ENCODE measurements at places on chromosomes 6 and 20.

GRCh38 chr20:48669946-48670605 is 157.7 kb downstream of the PREX1 start:
- no peak for DNase-seq

DNA sequence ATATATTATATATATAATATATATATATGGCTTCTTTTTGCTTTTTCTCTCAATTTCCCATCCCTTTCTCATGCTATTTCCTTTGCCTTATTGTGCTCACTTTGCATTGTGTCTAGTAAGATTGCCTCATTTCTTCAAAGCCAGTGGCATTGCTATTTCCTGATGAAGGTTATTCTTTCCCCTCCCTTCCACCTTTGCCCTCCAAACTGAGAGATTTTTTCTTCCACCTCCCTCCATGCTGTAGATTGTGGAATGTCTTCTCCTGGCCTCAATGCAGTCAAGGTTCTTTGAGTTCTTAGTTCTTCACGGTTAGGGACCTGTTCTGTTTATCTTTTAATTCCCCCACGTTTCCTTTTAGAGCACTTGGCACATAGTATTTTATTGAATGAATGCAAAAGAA is 17.2 kb downstream of the SH3BGRL2 start:
- no peak for DNase-seq

DNA sequence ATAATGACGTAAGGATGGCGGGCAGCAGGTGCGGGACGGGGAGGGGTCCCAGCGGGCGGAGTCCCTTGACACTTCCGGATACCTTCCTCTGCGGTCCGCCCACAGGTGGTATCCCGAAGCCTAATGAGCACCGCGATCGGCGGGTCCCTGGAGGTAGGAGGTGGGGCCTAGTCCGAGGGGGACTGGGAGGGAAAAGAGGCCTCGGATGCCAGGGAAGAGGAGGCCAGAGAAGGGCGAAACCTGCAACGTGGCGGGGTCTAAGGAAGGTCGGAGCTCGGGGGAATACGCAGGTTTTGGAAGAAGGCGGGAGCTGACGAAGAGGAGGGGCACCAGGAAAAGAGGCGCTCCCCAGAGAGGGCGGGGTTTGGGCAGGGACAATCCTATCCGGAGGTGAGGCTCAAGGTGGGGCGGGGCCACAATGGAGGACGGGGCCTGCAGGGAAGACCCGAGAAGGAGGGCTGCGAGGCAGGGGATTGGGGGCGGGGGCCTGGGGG is 3.7 kb downstream of the PRSS16 start:
- peak; percentile 68 for DNase-seq

- no peak for DNase-seq
Observed at GRCh38 chr6:3075772-3076113, 7.4 kb downstream of the RIPK1 start.

DNA sequence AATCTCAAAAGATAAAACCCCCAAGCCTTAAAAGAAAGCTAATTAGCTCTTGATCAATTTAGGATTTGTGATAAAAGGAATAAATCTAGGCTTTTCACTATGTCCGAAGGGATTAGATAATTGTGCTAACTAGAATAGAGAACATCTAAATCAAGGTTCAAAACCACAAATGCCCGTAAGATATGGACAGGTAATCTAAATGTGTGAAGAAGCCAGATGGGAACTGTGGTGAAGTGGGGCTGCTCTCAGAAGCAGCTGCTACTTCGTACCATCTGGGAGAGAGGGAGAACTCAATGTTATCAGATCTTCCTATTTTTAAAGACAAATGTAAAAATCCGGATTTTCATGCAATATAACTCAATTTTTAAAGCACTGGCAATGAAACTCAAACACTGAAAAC is 44.2 kb downstream of the NCOA6 start:
- DNase-seq = no peak

DNA sequence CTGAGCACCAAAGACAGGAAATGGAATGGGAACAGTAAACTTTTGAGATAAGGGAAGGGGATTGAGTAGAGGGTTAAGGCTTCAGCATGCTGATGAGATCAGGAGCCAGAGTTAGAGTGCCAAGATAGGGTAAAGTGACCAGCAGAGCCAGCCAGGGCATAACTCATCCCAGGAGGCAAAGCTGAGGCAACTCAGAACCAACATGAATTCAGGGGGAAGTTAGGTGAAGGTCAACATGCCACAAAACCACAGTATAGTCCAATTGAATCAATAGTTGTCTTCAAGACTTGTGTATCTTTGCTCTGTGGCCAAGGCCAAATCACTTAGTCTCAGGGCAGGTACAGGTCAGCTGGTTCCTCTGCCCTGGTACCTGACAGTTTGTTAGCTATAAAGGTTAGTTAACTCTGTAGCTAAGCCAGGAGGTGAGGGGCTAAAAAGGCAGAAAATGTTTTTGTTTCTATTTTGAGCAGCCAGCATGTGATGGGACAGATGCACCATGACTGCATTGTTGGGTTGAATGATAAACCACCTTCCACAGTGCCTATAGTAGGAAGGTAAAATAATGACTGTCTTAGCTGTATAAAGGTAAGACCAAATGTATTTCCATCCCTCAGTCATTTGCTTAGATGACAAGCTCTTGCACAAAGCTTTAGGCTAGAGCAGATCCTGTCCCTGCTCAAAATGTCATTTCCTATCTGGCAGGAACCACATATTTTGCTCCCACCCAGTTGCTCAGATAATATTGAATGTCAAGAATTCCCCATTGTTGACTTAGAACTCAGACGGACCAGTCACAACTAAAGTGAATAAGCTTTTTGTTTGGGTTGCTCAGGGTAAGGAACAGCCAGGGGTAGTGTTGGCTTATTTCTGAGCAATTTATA is 15.8 kb downstream of the RNF8 start:
- no peak for DNase-seq

- DNase-seq = no peak
Observed at GRCh38 chr6:170072246-170072645, 218.6 kb downstream of the DLL1 start.

DNA sequence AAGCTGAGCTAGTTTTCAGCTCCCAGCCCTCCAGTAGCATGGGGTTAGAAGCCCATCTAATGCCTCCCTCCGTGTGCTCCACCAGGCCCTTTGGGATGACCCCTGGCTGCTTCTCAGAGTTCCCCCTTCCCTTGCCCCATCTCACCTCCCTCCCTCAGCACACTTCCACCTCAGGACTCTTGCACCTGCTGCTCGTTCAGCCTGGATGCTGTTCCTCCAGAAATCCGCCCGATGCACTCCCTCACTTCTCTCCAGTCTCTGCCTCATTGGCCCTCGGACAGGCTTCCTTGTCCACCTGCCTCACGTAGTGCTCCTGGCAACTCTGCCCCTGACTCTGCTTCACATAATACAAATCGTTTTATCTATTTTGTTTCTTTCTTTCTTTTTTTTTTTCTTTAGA is 26.8 kb downstream of the FGD2 start:
- no peak for DNase-seq

DNA sequence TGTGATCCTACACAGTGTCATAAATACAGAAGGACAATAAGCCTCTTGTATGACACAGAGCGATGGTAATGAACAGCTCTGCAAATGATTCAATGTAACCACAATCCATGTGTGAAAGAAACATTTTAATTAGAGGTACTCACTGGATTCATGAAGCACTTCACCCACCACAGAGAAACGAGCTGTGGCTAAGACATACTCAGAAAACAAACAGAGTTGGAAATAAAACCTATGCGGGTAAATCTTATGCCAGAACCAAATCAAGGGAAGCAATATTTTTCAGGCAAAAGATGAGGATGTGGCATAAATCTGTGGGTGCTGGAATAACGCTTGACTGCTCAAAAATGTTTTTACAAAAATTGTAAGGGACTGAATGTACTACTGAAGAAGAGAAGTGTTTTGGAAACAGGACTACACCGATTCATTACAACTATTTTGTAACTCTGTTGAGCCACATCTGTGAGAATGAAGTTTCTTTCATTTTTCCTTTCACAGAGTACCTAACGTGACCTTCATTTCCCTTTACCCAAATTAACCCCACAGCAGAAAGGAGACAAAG is 112.1 kb downstream of the WDR27 start:
- DNase-seq = no peak

- no peak for DNase-seq
Observed at GRCh38 chr6:124941259-124941658, 21.0 kb upstream of the RNF217 start.

DNA sequence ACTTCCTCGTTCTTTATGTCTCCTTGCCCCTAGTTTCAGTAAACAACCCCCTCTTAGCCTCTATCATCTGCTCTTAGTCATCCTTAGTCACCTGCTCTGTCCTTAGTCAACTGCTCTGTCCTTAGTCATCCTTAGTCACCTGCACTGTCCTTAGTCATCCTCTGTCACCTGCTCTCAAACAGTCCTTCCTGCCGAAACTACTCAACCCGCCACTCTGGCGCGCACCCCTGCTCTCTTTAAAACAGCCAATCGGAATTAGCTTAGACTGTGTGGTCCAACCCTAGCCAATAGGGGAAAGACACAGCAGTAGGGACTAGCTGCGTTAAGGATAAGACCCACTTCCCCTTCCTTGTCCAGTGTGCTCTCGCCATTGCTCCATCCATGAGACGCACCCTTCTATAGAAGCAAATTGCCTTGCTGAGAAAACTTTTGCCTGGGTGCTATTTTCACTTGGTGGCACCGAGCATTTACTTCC is 73.9 kb downstream of the BACH2 start:
- DNase-seq = peak; percentile 51

DNA sequence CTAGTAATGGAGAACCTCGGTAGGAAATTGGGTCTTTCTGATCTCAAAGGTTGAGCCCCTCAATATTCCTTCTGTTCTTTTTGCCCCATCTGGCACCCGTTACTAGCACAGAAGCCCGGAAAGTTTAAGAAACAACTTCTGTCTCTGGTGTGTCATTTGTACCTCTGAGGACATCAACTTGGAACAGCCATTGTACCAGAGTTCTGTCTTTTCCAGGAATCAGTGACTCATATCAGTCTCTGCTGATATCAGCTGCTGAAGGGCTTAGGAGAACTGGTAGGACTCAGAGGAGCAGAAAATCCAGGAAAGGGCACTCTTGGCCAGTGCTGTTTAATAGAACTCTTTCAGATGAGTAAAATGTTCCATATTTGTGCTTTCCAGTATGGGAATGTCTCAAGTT is 78.3 kb upstream of the CHD6 start:
- no peak for DNase-seq

DNA sequence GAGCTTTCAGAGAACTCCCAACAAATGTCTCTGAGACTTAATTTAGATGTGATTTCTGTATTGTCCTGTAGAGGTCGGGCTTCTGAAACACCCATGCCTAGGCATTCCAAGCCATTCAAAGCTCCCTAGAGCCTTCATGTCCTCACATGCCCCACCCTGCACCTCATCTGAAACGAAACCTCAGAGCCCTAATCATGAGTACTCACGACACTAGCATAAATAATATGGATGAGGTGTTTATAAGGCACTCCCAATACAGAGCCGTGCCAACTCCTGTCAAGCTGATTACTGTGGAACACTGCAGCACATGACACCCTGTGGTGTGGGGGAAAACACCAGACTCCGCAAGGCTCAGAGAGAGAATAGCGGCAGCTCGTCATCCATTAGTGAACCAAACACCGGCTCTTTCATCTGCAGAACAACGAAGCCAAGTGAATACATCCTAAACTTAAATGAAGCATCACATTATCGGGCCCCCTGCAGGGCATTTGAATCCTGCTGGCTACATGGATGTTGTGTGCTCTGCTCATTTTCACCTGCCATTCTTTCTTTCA is 83.8 kb downstream of the FNDC1 start:
- DNase-seq = no peak

DNA sequence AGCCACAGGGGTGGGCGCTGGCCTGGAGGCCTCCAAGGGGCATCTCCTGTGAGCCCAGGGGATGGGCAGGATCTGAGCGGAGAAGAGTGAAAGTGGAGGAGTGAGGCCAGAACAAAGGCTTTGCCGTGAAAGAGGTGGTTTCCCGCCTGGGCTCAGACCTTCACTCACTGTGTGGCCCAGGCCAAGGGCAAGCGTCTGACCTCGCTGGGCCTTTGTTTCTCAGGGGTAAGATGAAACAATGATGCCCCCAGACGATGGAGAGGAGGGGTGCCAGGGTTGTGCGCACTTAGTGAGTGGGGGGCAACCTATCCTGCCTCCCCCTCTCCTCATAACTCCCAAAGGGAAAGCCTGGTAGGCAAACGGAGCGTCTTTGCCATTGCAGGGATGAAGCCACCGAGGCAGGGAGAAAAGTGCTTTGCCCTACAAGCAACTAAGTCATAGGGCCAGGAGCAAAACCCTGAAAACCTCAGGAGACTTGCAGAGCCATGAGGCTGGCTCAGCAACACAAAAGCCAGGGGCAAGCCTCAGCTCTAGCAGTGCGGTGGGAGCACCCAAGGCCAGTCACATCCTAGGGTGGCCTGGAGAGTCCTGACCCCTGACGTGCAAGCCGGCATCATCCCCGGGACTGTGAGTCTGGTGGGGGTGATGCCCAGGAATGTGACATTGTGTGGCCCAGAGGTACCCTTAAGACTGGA is 897 bp upstream of the STMN3 start:
- DNase-seq = no peak

DNA sequence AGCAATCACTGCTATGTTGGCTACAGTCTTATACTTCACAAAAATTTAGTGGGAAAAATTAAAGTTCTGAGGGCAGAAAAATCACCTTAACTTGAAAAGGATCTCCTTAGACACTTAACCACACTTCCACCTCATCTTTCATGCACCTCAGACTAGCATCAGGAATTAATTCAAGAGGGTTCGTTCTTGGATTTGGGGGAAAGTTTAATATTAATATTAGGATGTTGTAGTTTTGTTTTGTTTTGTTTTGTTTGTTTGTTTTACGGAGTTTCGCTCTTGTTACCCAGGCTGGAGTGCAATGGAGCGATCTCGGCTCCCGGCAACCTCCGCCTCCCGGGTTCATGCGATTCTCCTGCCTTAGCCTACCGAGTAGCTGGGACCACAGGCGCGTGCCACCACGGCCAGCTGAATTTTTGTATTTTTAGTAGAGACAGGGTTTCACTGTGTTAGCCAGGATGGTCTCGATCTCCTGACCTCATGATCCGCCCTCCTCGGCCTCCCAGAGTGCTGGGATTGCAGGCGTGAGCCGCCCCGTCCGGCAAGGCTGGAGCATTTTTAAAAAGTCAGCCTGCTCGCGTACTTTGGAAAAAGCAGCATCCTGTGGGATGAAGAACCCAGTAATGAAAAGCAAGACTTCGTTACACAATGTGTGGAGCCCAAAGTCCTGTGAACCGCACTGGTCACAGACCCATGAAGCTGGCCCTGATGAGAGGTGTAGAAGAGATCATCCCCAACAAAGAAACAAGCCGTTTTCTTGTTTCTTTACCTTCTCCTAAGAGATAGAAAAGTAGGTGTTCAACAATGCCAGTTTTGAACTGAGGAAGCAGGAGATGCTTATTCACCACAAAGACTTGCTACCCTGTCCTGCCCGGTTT is 194.9 kb downstream of the GPX5 start:
- DNase-seq = no peak

DNA sequence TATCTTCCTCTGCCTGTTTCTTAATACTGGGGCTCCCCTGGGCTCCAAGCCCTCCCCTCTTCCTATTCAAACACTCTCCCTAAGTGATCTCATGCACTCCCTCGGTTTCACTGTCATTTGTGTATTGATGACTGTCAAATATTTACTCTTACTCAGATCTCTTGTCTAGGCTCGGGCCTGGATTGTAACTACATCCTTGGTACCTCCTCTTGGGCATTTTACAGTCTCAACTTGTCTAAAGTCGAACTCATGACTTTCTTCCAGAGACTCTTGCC is 189.4 kb upstream of the PRDM1 start:
- no peak for DNase-seq

Data from stimulated activated naive CD4-positive, alpha-beta T cell treated with Interleukin-2 at 50 U/mL for 16 hours (primary cell).